ENCODE measurements at places on chromosomes 5 and 9.
A peak's percentile ranks its signal among the peaks of the same experiment; 100 is the strongest.

DNA sequence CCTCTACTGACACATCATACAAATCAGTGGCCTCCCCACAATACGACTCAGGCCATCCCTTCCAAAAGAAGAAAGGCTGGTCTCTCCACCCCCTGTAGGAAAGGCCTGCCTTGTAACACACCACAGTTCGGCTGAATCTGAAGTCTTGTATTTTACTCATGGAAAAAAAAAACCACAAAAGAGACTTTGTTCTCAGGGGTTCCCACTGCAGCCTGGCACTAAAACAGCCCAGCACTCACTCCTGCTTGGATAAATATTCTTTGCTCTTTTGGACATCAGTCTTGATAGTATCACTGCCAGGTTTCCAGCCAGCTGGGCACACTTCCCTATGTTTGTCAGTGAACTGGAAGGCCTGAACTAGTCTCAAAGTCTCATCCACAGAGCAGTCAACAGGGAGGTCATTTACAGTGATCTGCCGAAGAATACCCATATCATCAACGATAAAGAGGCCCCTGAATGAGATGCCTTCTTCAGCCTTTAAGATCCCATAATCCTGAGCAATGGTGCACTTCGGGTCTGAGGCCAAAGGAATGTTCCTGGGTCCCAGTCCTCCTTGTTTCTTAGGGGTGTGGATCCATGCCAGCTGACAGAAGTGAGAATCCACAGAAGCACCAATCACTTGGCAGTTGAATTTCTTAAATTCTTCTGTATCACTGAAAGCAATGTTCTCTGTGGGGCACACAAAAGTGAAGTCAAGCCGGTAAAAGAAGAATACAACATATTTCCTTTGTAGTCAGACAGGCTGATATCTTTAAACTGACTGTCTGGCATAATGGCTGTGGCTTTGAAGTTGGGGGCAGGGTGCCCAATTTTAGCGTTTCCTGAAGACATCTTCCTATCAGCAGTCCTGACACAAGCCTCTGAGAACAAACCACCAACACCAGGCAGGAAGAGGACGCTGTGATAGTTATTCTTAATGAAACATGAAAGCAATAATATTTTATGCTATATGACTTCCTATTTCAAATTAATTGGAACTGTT is 198.1 kb downstream of the LURAP1L start:
- no peak for DNase-seq

DNA sequence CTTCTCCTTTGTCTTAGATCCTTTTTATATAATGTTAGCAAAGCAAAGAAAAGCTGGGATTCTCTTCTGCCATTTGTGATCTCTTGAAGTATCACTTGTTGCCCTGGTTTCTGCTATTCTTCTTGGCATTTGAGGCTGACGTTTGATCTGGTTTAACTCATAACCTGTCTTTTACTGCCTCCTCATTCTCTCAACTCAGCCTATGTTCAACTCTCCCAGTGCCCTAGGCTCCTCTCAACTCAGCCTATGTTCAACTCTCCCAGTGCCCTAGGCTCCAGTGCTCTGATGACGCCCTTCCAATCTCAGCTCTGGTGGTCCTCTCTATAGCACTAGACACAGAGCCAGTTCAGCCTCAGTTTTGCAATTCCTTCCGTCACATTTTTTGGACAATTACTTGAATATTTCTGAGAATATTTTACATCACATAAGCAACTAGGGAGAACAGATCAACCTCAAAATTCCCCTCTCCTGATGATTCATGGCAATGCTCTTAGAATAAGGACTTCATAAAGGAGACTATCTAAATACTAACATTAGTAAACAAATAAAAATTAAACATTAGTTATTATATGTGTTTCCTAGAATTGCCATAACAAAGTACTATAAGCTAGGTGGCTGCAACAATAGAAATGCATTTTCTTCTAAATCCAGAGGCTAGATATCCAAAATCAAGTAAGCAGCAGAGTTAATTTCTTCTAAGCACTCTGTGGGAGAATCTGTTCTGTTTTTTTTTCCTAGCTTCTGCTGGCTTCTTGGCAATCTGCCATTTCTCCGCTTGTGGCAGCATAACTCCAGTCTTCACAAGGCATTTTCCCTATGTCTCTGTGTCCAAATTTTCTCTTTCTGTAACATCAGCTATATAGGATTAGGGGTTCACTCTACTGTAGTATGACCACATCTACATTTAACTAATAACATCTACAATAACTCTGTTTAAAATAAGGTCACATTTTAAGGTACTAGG is 662.1 kb upstream of the FTMT start:
- no peak for DNase-seq

DNA sequence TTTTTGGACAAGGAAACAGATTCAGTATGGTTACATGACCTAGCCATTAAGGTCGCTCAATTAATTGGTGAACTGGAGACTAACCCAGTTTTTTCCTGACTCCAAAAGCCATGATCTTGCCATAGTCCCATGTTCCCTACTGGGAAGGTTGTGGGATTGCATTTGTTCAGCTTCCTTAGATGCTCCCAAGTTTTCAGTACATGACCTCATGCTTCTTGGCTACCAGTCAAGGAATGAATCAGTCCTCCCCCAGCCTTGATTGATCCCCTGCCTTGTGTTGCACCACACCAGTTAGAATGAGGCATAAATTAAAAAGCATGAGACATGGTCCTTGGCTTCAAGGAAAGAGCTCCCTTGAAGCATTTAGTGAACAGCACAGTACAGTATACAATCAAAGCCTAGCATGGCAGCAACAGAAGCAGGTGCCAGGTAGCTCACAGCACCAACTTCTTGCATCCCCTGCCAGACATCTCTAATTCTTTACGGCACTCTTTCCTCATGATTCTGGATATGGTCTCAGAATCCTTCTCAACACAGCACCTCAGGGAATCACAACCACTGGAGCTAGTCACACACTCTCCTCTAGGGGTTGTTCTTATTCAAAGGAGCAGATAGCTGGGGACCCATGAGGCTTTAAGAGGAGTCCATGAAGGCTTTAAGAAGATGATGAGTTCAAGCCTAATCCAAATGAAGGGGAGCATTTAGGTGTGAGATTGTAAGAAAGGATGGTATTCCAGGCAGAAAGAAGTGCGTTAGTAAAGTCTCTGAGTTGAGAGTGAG is 295.5 kb upstream of the CLINT1 start:
- peak; percentile 62 for DNase-seq

DNA sequence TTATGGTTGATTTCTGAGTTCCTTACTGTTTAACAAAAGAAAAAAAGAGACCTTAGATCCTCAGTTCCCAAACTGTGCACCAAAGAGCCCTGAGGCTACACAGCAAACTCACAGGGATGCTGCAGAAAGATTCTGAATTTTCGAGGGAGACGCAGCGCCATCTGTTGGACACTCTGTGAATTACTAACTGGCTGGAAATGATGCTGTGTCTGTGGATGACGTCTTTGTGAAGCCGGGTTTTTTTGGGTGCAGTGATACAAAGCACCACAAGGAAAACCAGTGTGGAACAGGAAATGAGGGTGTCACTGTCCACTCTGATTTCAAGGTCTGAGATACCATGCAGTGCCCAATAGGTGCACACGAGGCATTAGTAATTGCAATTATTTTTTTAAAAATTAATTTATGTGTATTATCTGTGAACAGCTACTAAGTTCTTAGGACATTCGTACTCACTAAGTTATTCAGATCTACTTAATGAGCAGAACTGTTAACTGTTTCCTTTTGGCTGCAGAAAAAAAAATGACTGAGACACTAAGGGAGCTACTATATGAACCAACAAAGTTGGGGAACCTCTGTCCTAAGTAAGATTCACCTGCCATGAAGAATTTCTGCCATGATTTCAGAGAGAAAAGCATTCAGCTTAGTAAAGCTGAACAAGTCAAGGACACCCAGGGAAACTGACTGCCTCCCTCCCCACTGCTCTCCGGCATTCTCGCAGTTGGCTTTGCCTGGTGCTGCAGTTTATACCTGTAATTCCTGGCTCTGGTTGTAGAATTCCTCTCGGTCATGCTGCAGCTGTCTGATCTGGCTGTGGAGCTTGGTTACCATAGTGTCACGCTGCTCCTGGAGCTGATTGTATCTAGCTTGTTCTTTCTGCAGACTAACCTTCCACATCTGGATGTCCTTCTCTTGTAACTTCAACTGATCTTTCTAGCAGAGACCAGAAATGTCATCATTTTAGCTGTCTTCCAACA is 23.4 kb downstream of the SPACA9 start:
- DNase-seq, result peak; percentile 96

GRCh38 chr9:95110921-95111525 is 206.5 kb downstream of the FANCC start:
- DNase-seq, result no peak

DNA sequence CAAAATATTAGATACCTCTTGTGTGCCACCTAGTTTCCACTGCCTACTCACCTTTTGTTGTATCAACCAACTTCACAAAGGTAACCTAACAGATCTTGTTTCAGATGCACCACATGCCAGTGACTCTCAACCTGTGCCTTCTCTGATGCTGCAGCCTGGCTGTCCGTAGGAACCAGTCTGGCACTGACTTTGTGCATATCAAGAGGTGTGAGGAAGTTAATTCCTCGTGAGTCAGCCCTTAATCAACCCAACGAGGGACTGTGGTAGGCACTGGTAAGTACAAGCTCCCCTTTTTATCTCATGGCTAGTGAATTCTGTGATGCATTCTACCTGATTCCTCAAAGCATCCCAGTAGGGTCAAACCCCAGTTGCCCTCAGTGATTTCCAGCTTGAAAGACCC is 215.4 kb upstream of the CTNND2 start:
- DNase-seq, result no peak

DNA sequence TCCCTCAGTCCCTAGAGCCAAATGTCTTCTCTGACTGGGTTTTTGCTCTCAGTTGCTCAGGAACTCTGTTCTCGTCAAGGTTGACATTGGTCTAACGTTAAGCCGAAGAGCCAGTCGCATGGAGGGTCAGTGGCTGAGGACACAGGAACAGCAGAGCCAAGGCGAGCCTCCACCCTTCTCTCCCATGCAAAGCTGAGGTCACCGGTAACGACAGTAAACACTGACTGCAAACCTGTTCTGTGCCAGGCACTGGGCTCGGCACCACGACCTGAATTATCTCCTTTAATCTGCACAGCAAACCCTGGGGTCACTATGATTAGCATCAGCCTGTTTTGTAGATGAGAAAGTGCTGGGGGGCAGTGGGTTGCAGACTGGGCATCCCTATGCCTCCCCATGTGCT is 171.0 kb downstream of the COL23A1 start:
- DNase-seq, result no peak

GRCh38 chr9:137241490-137242268 is 592 bp downstream of the TUBB4B start:
- peak; percentile 84 for DNase-seq

DNA sequence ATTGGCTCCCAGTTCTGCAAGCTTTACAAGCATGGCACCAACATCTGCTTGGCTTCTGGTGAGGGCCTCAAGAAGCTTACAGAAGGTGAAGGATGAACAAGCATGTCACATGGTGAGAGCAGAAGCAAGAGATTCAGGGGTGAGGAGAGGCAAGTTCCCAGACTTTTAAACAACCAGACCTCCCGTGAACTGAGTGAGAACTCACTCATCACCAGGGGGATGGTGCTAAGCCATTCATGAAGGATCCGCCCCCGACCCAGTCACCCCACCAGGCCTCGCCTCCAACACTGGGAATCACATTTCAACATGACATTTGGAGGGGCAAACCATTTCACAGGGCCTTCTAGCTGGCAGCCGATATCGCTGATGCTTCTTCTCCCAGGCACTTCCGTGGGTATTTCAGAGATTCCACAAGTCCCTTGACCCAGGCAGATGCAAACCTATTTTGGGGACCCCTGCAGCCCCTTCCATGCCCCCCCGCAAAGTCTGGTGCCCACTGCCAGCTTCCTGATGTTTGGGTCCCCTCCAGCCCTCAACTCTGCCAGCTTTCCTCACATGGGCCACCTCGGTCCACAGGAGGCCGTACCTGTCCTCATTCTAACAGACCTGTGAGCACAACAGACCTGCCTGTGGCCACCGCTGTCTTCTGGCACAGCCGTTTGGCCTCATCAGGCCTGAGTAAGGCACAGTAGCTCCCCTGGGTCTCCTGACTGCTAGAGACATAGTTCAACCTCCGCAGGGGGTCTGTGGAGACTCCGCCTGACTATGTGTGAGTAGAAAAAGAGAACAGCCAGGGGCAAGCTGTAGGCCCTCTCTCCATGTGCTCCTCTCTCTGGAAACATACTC is 60.7 kb upstream of the ANGPTL2 start:
- DNase-seq, result no peak

DNA sequence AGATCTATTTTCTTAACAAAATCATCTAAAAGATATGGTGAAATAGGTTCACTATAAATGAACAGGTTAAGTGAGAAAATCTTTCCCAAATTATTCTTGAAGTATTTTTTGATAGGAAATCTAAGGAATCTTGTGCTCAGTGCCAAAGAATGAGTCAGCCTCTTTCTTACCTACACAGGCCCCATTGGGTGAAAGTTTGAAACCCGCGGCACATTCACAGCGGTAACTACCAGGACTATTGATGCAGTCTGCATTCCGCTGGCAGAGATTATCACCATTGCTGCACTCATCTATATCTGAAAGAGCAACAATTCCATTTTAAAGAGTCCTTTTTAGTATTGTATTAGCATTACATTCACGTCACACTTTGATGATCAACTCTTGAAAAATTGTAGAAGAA is 221.8 kb downstream of the SLC12A2 start:
- DNase-seq, result no peak

DNA sequence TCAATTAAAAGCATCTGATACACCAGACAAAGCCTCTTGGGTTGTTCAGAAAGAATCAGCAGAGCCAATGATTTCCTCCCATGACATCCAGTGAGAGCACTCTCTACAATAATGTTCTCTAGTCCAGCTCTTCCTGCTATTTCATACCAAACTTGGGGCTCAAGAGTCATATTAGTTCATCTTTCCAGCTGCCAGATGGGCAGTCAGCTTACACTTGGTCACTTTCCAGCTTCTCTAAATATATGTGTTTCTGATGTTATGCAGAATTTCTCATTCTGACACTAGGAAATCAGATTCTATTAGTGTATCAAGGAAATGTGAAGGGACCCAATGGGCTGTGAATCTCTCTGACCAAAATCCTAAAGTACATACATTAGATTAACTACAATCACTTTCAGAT is 148.9 kb downstream of the ENC1 start:
- DNase-seq, result no peak

DNA sequence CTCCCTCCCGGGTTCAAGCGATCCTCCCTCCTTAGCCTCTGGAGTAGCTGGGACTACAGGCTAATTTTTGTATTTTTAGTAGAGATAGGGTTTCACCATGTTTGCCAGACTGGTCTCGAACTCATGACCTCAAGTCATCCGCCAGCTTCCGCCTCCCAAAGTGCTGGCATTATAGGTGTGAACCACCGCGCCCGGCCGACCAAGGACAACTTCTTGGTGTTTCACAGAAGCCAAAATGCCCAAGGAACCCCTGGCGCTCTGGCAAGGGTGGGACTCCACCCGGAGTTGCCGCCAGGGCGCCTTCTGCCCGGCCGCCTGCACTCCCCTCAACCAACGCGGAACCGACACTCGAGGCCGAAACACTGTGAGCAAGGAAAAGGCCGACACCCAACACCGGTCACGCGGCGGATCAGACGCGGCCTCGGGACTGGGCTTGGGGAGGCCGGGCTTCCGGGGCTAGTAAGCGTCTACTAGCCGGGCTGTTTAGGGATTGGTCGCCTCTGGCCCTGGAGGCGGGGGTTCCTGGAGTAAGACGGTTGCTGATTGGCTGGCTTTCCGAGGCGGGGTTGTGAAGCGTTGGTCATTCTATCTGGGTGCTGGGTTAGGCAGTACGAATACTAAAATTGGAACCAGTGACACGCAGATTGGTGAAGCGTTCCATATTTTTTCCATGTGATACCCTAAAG is 7.7 kb upstream of the CFAP157 start:
- no peak for DNase-seq

- DNase-seq, result no peak
Measured at GRCh38 chr9:70468291-70468690, 53.8 kb upstream of the KLF9 start.

GRCh38 chr9:1535051-1535450 is 480.1 kb upstream of the SMARCA2 start:
- no peak for DNase-seq
